Ascending aorta (tissue), 2 donors: ENCODE measurements at places on chromosomes 12 and 14.
A peak's percentile ranks its signal among the peaks of the same experiment; 100 is the strongest.

DNA sequence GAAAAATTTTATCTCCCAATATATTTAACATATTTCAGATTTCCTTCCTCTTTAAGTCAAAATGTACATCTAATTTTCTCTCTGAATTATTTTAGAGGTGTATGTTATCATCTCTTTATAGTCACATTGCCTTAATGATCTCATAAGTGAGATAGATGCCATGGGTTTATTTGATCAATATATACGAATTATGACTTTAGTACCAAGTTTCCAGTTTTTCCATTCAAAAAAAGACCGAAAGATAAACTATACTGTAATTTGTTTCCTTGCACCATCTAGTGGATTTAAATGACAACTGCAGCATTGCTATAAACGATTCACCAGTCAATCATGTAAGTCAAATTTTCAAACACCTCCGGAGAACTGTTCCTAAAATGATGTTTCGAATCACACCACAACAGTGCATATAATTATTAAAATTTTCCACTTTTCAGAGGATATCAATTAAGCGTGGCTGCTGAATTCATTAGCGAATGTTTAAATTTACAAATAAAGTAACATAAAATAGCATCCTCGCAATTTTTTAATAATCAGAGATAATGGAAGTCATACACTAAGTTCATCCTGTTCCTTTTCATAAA, 419 bp upstream of the ATXN7L3B start:
- H3K36me3 ChIP-seq: peaks cover 23% of the 10 kb centered on the region
- no peaks in the 10 kb centered on the region for H3K27me3 ChIP-seq
- peaks cover 17% of the 10 kb centered on the region for H3K4me1 ChIP-seq

- no peak overlapping the region for H3K4me3 ChIP-seq
- H3K4me1 ChIP-seq: no peaks in the 10 kb centered on the region
- H3K36me3 ChIP-seq: no peaks in the 10 kb centered on the region
- H3K27ac ChIP-seq: no peak overlapping the region
- DNase-seq: no peak
Measured at GRCh38 chr12:66603461-66603860, 75.4 kb downstream of the GRIP1 start.

GRCh38 chr12:16857456-16857923, 251.5 kb upstream of the LMO3 start:
- no peaks in the 10 kb centered on the region for H3K4me1 ChIP-seq
- no peak for DNase-seq
- H3K27me3 ChIP-seq: no peaks in the 10 kb centered on the region

DNA sequence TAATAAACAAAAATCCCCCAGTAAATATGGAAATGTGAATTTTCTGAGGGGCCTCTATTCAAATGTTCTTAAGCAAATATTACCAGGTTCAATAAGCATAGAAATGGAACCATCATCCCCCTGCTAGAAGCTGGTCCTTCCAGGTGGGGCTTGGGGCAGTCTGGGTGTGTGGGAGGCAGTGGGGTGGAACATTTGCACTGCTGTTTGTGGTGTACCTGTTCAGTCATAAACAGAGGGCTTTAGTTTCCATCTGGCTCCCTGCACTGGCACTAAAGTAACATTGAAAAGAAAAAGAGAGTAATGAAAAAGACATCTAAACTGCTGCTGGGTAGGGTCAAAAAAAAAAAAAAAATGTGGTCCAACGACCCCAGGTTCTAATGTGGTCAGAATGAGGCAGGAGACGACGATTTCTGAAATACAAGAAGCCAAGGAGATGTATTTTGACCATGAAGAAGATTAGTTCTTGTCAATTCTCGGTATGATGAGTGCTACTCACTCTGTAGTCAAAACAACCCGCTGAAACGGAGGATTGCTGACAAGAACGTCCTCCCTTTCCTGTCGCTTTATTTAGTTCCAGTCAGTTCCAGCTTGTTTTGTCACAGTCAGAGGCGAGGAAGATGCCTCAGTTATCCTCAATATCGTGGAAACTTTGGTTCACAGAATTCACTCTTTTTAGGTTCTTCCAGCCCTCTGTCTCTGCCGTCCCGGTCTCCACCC, 44.2 kb upstream of the MANSC4 start:
- H3K4me3 ChIP-seq: no peak overlapping the region
- no peak overlapping the region for H3K27ac ChIP-seq
- H3K4me1 ChIP-seq: peaks cover 8% of the 10 kb centered on the region
- no peak for DNase-seq
- H3K27me3 ChIP-seq: no peaks in the 10 kb centered on the region
- H3K36me3 ChIP-seq: no peaks in the 10 kb centered on the region

DNA sequence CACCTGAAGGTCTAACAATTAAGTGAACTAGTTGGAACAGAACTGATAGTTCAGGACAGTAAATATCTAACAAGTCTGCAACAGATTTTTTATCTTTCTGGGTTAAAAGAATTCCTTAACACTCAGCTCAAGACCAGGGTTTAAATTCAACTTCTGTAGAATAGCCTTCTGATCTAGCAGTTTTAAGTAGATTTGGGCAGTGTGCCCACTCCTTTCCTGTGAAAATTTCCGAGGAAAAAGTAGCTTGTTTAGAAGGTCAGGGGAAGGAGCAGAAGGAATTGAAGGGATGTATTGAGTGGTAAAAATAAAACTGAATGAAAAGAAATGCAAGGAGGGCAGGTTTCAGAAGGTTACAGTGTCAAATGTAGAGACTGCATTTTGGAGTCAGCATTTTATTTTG, 45.8 kb downstream of the ATL1 start:
- no peaks in the 10 kb centered on the region for H3K4me1 ChIP-seq
- H3K27me3 ChIP-seq: no peaks in the 10 kb centered on the region
- no peak overlapping the region for H3K27ac ChIP-seq
- no peak for DNase-seq

DNA sequence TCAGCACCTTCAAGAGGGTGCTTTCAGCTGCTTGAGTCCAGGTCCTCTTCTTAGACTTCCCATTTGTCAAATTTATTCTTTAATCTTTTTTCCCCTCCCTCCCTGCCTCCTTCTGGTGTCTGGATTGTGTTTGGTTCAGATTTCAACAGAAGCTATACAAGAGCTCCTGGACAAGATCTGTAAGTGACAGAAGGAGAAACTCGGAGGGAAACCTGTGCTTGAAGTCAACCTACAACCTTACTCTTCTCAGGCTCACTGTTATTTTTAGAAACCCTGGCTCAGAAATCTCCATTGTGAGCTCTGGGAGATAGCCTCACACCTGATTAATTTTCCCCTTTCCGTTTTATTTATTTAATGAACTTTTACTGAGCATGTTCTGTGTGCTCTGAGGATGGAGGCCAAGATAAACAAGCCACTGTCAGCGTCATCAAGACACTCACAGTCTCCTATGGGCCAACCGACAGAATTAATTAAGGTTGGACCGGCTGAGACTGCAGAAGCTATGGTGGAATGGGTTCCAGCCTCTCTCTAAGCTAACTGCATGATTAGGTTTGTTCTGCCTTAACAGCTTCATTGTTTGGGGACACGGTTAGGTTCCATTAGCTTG, 13.5 kb downstream of the PDE1B start:
- H3K36me3 ChIP-seq: no peaks in the 10 kb centered on the region
- H3K27ac ChIP-seq: peak overlapping the region; percentile 94
- H3K27me3 ChIP-seq: no peaks in the 10 kb centered on the region
- H3K4me1 ChIP-seq: peaks cover 3% of the 10 kb centered on the region
- no peak for DNase-seq
- peak overlapping the region; percentile 65 for H3K4me3 ChIP-seq
